ENCODE measurements at places on chromosomes 3 and 15. TPM values are rescaled to one million over a fixed set of nuclear protein-coding genes. Genes with fewer than 3 reads are reported as not detected.

DNA sequence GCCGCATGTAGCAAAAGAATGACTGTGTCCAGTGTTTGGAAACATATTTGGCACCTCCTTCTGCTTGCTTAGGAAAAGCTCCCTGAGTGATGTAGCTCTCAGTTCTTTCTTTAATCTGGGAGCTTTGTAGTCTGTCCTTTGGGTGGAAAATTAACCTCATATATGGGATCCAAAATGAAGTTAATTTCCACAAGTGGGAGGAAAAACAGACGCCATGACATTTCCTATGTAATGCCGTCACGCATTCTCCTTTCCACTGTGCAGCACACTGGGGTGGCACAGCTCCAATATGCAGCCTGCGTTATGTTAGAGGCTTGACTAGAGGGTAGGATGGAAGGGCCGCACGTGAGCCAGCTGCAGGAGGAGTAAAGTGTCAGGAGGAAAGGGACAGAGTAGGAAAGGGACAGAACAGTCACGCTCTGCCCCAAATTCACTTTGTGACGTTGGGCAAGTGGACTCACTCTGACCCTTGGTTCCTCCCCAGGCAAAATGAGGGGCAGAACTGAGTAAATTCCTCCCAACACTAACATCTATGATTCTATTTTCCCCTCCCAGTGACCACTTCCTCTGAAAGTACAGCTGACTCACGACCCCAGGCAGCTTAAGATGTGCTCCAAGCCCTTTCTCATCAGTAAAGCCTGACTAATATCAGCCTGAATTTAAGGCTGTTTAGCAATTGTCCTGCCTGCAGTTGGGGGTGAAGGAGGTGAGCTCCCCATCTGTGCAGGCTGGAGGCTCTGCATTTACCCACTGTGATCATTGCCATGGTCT, 176.5 kb upstream of the PFN2 start:
- peak; percentile 43 for DNase-seq

GRCh38 chr3:174873832-174874657, 14.9 kb downstream of the NAALADL2 start:
- DNase-seq: no peak

DNA sequence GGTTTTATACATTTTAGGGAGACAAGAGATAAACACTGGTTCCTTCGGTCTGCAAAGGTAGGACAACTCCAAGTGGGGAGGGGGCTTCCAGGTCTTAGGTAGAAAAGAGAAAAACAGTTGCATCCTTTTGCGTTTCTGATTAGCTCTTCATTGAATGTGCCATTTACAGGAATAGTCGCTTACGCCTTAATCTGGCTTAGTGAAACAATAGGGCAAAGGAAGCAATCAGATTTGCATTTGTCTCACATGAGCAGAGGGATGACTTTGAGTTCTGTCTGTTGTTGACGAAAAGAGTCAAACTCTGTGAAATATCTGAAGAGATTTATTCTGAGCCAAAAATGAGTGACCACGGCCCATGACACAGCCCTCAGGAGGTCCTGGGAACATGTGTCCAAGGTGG, 166.0 kb upstream of the ATP10A start:
- DNase-seq: no peak

DNA sequence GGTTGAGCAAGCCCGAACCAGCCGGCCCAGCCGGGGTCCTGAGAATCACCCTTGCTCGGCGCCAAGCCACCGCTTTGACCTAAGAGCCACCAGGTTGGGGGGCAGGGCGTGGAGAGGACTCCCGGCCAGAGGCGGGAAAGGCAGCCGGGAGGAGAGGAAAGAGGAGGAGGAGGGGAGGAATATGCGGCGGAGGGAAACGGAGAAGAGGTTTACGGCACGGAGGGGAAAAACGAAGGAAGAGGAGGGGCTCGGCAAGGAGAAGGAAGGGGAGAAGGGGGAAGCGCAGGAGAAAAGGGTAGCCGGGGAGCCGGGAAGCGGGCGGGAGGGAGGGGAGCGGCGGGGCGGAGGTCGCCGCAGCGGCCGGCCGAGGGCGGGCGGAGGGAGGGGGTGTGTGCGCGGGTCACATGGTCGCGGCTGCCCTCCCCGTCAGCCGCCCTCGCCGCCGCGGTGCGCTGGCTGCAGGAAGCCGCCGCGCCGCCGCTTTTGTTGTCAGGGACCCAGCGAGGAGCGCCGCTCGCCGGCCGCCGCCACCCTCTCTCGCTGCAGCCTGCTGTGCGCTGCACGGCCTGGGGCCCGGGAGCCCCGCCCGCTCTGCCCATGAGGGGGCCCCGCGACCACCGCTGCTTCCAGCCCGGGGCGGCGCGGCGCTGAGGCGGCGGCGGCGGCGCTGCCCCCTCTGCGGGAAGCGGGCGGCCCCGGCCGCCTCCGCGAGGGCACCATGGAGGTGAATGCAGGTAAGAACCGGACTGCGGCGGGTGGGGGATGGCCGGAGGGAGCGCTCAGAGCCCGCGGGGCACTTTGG, at the start of gene NR1D2:
Gene NR1D2, plus strand, starts transcription at position 426 of the 802 bp plus-strand sequence. Its CDS starts 293 bp downstream, at position 719.
- peak; percentile 90 for DNase-seq

GRCh38 chr3:172939651-172940293, 189.2 kb downstream of the ECT2 start:
- DNase-seq: peak; percentile 21

DNA sequence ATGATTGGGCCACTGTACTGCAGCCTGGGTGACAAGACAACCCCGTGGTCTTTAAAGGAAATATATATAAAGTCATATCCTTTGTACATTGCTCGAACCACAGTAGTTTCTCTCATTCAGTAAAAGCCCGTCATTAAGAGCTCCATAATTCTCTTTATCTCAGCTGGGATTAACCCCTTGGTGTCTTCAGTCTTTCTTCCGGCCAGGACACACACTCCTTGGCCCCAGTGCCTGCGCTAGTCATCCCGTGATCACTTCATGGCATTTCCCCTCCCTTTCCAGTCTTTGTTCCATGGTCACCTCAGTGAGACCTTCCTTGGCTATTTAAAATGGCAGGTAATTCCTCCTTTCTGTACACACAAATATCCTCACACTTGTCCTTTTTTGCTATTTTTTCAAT, 3.3 kb downstream of the RPL35A start:
- DNase-seq: no peak

- no peak for DNase-seq
Observed at GRCh38 chr3:108305484-108306172, 9.3 kb downstream of the HHLA2 start.

DNA sequence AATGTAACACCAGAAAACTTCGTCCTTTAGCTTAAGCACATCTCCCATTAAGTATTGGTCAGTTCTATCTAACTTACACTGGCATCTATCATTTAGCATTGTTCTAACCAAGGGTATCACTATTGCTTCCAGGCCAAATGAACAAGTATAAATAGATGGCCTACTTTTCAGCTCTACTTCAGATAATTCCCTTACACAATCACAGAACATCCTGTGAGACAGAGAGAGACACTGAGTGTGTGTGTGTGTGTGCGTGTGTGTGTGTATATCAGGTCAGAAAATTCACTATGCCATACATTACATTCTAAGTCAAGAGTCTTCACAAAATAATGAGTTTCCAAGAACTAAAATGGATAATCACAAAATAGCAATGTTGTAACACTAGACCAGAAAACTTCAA, 39.1 kb downstream of the SCAPER start:
- DNase-seq: peak; percentile 43

DNA sequence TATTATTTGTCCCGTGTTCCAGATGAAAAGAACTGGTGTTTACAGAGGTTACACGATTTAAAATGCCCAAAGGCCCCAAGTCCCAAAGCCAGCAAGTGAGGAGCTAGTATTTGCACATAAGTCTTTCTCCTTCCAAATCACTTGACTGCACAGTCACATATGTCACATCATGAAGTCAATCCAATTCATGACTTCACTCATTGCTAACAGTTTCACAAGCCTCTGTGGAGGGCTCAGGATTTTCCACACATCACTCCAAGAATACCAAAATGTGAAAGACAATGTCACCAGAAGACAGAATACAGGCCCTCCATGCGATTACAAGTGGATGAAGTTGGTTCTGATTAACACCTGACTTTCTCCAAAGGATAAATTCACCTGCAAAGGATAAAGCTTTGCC, 283.1 kb upstream of the UBE2E2 start:
- DNase-seq: no peak

The MAP1A gene
- total RNA-seq: 24.5 TPM

DNA sequence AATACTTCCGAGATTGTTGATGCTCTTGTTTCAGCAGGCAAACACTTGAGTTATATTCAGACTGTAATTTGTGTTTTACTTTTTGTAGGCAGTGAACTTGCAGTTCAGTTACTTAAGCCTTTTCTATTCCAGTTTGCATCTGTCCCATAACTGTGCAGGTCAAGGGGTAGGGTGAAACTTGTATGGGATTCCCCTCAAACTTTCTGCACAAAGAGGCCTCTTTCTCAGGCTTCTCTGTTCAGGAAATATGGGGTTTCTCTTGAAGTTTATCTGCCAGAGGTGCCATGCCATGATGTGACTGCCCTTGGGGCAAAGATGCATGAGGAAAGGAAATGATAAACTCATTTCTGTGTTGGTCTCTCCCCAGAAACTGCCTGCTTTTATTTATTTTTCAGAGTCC, 66.7 kb downstream of the SLC24A1 start:
- DNase-seq: no peak

The TRIM42 gene
- not detected for total RNA-seq

The MCCC1 gene
- 34.4 TPM for total RNA-seq

DNA sequence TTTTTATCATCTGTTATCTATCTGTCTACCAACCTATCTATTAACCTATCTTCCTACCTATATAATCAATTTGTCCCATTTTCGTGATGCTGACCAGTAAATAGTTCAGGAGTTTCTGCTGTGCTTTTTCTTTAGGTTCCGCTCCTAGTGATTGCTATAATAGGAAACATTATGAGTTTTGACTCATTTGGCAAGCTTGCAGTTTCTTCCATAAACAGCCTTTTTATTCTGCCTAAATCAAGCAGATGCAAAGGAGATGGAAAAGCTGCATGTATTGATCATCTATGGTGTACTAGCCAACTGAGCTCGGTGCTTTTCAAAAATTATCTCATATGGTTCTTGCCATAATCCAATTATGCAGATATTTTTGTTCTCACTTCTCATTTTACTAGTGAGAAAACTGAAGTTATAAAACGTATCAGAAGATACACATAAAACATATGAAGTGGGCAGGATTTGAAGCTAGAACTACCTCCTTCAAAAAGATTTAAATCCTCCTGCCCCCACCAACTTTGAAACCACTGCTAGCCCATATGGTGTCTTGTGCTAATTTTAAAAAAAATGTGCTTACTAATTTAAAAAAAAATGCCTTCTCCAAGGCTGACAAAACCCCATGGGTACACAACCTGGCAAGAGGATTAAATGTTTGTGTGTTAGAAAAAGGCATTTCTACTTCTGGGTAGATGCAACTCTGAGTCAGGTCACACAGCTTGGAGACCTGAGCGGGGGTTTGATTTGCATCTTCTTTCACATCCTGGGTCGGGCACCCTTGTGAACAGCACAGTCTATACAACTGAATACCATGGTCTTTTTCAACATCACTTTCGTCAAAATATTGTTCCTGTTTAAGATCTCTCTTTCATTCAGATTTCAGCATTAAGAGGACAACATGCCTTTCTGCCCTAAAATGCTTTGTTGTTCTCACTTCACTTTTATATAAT, 267.0 kb downstream of the CHL1 start:
- DNase-seq: no peak

The FGD5 gene
- 19.3 TPM for total RNA-seq

The SPATA12 gene
- total RNA-seq: not detected

The SPTBN5 gene
- 2.5 TPM for total RNA-seq

The SACM1L gene
- 26.9 TPM for total RNA-seq

DNA sequence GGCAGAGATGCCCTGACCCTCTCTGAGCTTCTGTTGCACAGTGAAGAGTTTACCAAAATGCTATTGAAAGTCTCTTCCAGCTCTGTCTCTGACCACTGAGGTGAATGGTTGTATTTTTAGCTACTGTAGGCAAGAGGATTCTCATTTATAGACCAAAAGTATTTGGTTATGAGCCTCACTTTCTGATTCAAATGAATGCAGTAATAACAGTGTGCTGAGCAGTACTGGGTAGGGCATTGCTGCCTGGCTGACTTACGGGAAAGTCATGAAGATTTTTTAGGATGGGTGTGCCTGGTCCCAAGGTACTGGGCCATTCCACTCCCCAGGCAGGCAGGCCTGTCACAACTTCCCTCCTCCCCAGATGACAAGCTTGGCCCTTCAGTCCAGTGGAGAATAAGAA, 15.5 kb downstream of the PLA1A start:
- DNase-seq: no peak

- no peak for DNase-seq
Observed at GRCh38 chr3:58032186-58032585, 24.0 kb downstream of the FLNB start.

GRCh38 chr3:158918008-158918407, 116.2 kb downstream of the MFSD1 start:
- DNase-seq: no peak

DNA sequence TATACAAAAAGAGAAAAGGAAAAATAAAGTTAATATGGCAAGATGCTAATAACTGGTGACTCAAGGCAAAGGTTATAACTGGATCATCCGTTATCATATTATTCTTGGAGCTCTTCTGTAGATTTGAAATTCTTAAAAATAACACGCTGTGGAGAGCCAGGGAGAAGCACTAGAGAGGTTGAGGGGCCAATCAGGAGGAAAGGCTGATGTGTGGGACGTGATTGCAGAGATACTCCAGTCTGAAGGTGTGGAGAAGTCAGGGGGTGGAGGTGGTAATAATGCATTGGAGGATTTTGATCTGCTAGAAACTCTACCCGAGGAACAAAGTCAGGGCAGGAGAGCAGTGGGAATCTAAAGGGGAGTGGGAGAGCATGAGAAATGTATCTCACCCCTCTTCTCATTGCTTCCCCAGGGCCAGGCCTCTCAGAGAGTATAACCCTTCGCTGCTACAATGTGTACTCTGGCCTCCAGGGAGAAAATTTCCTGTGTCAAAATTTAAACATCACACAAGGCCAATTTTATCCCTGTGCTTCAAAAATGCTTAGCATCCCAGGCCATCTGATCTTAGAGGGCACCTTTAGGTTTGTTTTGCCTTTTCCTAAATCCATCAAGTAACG, 211.5 kb upstream of the SEMA6D start:
- DNase-seq: no peak

GRCh38 chr15:88800026-88800425, 3.2 kb upstream of the ACAN start:
- no peak for DNase-seq

The IMPG2 gene
- total RNA-seq: 0.18 TPM

The LRRC3B gene
- 0.29 TPM for total RNA-seq

- DNase-seq: no peak
Observed at GRCh38 chr3:72352176-72352575, 496.1 kb downstream of the SHQ1 start.
